ENCODE measurements at places on chromosomes 4 and X. TPM values are rescaled to one million over a fixed set of nuclear protein-coding genes. Genes with fewer than 3 reads are reported as not detected.
A peak's percentile ranks its signal among the peaks of the same experiment; 100 is the strongest.

NMU gene
- total RNA-seq: not detected

SH3D19 gene
- 26.2 TPM for total RNA-seq

IL1RAPL1 gene
- not detected for total RNA-seq

DNA sequence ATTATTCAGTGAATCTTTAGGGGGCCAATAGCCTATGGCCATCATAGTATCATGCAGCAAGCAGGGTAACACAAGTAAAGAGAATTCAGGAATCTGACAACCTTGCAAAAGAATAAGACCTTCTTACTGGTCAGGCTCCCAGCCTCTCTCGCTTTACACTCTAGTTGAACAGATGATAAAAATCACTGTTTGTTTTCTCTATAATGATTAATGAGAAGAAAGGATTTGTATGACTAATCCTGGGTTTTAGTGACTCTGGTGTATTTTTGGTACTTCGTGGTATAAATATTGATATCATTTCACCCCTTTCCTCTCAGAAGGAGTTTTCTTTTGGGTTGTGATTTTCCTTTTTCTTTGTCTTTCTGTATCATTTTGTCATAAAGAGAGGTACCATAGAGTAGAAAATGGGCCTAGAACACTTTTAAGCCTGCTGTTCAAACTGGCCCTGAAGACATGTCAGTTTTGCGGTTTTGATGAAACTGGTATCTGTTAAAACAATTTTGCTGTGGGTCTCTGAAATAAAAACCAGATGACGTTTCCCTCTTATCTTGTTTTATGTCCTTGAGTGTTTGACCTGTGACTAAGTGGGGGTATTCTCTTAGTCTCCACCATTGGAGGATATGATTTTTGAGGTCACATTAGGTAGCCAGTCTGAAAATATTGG is 294.9 kb upstream of the TBX22 start:
- no peak for DNase-seq

DNA sequence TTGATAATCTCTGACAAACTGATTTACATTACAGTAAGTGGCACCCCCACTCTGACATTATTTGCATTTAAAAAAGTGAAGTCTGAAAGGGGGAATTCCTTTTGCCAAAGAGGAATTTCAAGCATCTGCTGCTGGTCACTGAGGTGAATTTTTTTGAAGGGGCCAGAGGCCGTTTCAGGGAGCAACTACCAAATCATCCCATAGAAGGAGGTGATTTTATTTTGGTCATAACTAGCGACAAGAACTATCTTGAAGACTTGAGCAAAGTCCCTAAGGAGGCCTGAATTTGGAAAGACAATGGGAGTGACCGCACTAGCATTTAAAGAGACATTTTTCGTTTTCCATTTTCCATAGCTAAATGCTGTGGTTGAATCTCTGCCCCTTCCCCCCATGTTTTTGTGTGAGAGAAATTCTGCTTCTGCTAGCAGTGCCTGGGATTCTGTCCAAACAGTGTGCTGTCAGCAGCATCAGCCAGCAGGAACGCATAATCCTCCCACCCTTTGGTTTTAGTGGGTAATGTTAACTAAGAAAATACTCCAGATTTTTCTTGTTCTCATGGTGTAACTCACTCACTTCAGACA is 110.1 kb upstream of the MED14 start:
- peak; percentile 76 for DNase-seq
